ENCODE measurements at places on chromosomes 2 and 18.
A peak's percentile ranks its signal among the peaks of the same experiment; 100 is the strongest.

GRCh38 chr2:207792244-207792785 is 22.6 kb upstream of the FZD5 start:
- DNase-seq: peak; percentile 24

DNA sequence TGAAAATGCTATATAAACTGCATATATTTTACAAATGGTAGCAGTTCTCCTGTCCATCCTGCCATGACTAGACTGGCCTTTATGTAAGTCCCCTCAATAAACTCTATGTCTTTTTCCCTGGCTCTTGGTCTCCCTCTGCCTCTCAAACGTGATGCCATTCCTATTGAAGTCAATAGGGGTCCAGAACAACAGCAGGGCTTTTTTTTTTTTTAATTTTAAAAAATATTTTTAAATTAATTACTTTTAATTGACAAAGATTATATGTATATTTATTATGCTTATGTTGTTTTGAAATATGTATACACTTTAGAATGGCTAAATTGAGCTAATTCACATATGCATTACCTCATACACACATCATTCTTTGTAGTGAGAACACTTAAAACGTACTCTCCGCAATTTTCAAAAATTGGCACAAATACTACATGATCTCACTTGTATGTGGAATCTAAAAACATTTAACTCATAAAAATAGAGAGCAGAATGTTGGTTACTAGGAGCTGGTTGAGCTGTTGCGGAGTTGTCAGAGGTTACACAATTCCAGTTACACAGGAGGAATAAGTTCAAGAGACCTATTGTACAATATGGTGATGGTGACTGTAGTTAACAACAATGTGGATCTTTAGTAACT is 123.1 kb downstream of the LRRTM4 start:
- no peak for DNase-seq

- no peak for DNase-seq
These were observed 126.6 kb downstream of the GBX2 start for GRCh38 chr2:236041616-236042015.

DNA sequence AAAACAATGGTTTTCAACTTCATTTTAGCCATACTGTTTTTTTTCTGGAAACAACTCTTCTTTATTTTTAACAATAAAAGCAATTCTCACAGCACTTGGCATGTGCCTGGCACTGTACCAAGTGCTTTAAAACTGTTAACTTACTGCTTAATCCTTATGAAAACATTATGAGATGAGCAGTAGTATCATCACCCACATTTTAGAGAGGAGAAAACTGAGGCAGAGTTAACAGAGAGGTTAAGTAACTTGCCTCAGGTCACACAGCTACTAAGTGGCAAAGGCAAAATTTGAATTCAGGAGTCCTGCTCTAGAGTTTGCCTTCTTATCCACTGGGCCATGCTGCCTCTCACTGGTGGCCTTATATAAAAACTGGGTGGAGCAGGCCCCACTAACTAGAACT is 23.2 kb downstream of the CTIF start:
- no peak for DNase-seq

- no peak for DNase-seq
These were observed 68.6 kb downstream of the RND3 start for GRCh38 chr2:150418916-150419315.

DNA sequence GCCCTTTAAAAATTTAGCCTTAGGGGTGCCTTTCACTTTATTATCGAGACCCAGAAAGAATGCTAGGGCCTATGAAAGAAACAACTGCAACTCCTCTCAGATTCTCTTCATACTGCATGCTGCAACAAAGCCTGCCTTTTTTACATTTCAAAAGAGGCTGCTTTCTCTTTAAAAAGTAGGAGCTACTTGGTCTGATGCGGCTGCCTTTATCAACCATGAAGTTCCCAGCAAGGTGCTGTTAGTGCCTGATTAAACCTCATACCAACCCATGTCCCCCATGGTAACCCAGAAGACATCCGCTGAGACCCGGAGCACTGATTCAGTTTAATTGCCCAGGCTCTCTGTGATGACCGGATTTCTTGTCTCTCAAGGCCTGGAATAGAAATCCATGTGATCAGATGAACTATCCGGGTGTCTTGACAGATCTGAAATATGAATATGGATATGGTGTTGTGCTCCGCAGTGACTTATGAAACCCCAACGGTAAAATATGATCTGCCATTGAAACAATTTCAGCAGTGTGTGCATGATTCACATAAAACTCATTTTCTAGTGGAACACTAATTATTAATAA is 368.3 kb downstream of the ZNF521 start:
- DNase-seq: no peak
